ENCODE measurements at places on chromosomes 11 and 22.

DNA sequence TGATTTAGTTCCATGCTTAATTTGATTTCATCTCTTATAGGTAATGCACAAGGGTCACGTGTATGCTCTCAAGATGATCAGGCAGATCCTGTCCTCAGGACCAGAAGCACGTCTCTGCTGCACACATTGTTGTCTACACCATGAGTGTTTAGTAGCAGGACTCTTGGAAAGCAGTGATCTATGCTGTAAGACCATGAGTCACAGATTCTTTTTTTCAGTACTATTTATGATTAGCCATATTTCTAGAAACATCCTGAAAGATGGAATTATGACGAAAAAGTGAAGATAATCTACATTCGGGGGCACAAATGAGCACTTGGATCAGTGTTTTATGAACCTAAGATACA lies 29.6 kb downstream of the ZBED4 start:
- DNase-seq: no peak

- peak; percentile 83 for DNase-seq
Observed at GRCh38 chr11:65366340-65366773, 11.8 kb downstream of the TIGD3 start.

- DNase-seq: no peak
Observed at GRCh38 chr11:73498343-73498742, 99.6 kb downstream of the FAM168A start.

DNA sequence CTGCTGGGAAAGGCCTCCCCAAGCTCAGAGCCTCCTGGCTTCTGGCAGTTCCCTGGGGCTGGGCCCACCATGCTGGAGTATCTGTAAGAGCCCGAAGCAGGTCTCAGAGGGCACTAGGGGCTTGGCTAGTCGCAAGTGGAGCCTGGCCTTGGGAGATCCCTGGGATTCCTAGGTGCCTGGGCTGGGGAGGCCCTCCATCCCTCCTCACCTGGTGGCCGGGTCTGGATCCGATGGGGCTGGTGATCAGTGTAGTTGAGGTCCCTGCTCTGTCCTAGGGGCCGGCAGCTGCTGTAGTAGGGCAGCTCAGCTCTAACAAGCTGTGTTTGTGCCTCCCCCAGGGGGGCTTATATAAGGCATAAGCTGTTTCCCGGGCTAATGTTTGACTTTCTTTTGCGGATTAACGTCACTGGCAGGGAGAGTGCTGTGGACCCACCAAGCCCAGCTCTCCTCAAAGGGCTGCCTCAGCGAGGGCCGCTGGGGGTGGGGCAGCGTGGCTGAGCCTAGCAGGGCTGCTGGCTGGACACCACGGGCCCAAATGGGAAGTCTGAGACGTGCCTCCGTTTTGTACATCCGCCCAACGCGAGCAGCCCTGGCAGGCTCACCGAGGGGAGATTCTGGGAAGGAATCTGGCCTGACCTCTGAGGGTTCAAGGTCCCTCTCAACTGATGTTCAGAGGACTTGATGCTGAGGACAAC lies at the start of gene SLC22A8:
TSS of gene SLC22A8 (minus strand) at position 321 of the 695 bp plus-strand sequence. CDS start 883 bp downstream, outside the sequence.
- no peak for DNase-seq

- DNase-seq: no peak
Observed at GRCh38 chr11:14554959-14555358, 34.8 kb upstream of the PSMA1 start.

GRCh38 chr11:22031791-22032190 lies 161.1 kb upstream of the ANO5 start:
- no peak for DNase-seq

DNA sequence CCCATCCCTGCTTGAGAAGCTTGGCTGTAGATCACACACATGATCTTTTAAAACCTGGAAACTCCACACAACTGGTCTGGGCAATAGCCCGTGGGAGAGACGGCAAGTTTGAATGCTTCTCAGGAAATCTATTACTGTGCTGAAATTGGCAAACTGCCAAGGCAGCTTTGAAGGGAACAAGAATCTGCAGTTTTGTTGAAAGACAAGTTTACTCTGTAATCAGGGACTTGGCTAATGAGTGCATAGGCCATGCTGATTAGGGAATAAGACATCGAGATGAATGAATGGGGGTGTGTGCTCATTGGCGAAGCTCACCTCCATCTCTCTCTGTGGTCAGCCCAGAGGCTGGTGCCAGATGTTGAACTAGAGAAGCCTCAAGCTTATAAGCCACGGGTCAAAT lies 218.8 kb downstream of the HIPK3 start:
- no peak for DNase-seq

DNA sequence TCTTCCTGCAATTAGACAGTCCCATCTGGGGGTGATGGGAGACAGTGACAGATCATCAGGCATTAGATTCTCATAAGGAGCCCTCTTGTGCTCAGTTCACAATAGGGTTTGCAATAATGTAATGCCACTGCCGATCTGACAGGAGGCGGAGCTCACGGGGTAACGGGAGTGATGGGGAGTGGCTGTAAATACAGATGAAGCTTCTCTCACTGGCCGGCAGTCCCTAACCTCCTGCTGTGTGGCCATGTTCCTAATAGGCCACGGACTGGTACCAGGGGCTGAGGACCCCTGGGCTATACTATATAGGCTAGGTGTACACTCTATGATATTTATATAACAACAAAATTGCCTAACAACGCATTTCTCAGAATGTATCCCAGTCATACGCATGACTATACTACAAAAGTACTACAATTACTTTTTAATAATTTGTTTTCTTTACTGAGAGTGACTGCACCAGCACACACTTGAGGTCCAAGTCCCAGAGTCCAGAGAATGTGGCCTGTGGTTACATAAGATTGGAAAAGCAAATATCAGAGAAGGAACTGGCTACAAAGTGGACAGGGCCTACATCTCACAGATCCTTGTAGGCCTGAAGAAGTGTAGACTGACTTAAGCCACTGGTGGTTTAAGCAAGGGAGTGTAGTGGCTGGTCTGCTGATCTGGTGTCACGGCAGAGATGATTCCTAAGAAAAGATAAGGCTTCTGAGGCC lies 200.0 kb downstream of the LARGE1 start:
- no peak for DNase-seq

DNA sequence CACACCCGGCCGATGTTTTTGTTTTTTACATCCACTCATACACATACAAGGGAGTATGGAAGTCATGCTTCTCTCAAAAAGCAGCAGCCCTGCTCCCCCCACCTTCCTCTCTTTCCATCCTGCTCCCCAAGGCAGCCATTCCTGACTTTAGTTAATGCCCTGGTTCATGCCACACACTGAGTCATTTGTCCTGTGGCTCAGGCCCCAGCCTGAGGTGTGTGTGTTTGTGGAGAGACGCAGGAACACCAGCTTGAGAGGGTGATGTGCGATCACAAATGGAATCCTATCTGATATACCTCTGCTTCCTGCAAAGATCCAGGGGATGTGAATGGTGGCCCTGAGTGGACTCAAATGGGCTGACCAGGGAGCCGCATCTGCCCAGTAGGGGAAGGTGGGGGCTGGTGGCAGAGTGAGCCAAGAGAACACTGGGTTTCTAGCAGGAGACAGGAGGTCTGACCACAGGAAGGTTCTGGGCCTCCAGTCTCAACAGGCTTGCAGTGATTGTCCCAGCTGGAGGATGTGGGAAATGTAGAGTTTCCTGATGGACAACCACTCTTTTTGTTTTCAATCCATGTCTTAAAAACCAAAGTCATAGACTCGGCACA lies 86.7 kb downstream of the OSBP2 start:
- DNase-seq: no peak

DNA sequence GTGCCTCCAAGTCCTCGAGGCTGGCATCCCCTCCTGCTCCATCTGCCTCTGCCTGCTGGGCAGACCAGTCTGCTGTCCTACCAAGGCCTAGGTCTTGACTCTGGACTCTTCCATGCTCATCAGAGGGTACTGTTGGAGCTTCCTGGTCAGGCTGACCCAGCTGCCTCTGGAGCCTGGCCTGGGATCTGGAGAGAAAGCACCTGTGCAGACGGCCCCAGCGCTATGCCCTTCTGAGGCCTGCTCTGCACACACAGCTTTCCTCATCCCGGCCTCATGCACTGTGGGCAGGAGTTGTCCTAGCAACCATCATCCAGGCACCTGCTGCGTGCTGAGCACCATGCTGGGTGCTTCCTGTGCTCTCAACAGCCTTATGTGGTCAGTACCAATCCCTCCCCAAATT lies 70.8 kb downstream of the CDKN1C start:
- DNase-seq: no peak

- no peak for DNase-seq
Observed at GRCh38 chr11:1232883-1233321, 10.0 kb downstream of the MUC5B start.

DNA sequence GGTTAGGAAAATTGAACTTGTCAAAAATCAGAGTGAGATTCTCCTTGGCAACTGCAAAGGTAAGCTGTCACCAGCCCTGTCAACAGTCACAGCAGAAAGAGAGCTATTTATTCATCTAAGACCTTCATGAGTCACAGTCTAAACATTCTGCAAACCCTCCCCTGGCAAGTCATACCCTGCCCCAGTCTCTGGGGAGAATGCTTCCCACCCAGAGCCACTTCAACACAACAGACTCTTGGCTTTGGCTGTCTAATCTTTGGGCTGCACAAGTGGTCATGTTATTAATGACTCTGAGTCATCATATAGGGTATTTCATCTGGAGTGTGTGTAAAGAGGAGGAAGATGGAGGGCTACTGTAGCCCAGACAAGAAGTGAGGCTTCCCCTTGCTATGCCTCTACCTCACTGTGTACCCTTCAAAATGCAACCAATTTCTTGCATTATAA lies 153.4 kb downstream of the CCDC34 start:
- no peak for DNase-seq

GRCh38 chr22:49850959-49851802 lies 2.5 kb upstream of the ZBED4 start:
- no peak for DNase-seq

- no peak for DNase-seq
Observed at GRCh38 chr11:63951779-63952536, 13.2 kb downstream of the NAA40 start.

- DNase-seq: no peak
Observed at GRCh38 chr11:116334596-116334995, 438.2 kb downstream of the BUD13 start.

DNA sequence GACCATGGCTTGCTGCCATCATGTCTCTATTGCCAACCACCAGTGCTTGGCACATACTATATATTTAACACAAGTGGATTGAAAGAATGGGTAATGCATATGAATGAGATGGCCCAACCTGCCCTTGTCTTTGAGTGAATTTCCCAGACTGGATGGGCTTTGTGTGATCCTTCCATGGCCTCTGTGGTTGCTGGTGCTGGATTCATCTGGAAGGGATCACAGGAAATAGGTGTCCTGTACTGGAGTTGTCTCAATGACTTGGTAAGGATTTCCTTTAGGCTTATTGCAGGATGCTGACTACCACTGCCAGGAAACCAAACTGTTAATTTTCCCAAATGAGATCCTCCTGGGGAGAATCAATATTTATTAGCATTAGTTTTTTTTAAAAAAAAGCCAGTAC lies 328.6 kb downstream of the TMEM135 start:
- DNase-seq: no peak

- DNase-seq: no peak
Observed at GRCh38 chr11:113365895-113366294, 21.7 kb upstream of the ANKK1 start.

- DNase-seq: no peak
Observed at GRCh38 chr11:115643549-115644270, 139.5 kb upstream of the CADM1 start.

DNA sequence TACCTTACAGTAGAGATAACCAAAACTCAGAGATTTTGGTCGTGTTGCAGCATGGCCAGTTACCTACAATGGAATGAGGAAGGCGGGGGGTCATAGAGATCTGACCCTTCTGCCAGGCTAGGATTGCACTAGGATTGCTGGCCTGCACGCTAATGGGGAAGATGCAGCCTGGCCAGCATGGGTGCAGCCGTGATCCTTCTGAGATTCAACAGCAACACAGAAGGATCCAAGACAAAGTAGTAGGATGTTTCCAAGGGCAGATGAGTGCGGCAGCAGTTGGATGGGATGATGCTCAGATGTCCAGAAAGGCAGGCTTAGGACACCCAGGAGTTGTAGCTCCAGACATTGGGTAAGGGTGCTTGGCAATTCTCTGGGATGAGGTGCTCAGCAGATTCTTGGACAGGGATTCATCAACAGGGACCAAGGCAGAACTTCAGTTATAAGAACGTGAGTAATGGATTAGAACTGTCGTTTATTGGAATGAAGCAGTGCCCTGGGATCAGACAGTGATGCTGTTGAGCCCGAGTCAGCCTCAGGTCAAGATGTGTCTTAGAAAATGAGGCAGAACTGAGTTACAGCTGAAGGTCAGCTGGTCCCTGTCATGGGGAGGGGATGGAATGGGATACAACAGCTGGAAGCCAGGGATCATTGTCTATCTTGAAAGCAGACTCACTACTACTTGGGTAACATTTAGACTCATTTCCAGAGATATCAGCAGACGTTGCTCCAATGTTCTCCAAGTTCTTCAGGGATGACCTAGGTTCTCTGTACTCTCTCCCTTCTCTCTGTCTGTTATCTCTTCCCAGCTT lies 71.0 kb downstream of the PARVA start:
- no peak for DNase-seq

- DNase-seq: no peak
Observed at GRCh38 chr11:56271092-56271491, 2.9 kb upstream of the OR5T1 start.

DNA sequence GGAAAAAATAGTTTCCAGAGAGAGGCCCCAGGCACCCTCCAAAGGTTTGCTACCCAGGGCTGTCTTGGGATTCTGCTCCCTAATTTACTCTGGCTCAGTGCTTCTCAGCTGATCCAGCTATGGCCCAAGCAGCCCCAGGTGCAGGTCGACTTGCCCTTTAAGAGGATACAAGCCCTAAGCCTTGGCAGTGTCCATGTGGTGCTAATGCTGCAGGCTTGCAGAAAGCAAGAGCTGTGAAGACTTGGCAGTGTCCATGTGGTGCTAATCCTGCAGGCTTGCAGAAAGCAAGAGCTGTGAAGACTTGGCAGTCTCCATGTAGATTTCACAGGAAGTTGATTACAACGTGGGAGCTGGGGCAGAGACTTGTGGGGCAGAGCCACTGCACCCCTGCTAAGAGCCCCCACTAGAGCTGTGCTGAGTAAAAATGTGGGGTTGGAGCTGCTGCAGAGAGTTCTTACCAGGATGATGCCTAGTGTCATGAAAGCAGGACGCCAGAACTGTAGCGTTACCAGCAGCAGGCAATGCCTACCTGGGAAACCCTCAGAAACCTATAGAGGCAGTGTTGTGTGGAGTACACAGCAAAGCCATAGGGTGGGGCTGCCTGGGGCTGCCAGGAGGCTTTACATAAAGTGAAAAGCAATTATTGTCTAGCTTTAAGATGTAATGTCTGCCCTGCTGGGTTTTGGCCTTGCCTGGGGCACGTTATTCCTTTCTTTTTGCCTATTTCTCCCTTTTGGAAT lies 16.1 kb upstream of the OR52K1 start:
- DNase-seq: no peak

GRCh38 chr22:20940186-20940651 lies 23.0 kb downstream of the CRKL start:
- DNase-seq: no peak

GRCh38 chr11:117073539-117073938 lies 24.7 kb downstream of the SIK3 start:
- no peak for DNase-seq

Data from SK-N-DZ (cell line).